ENCODE measurements at places on chromosomes 4 and X.

DNA sequence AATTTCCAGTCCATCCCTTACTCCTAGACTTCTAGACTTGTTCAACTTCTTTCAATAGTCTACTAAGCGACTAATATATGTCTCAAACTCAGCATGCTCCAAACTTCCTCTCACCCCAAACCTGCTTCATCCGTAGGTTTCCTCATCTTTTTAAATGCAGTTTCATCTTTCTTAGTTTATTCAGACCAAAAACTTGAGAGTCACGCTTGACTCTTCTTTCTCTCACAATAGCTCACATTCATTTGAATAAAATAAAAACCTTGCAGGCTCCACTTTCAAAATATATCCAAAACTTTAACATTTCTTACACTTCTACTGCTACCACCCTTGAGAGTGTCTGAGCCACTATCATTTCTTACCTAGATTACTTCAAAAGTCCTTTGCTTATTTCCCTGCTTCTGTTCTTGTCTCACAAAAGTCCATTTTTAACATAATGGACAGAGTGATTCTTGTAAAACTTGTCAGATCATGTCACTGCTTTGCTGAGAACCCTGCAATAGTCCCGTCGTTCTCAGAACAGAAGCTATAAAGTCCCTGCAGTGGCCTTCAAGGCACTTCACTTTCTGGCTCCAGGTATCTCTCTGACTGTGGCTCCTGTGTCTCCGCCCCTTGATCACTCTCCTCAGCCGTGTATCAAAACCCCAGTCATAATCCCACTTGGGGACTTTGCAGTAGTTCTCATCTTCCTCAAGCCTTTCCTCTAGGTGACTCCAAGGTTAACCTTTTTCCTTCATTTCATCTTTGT lies 167.6 kb downstream of the ARHGAP24 start:
- DNase-seq, result no peak

DNA sequence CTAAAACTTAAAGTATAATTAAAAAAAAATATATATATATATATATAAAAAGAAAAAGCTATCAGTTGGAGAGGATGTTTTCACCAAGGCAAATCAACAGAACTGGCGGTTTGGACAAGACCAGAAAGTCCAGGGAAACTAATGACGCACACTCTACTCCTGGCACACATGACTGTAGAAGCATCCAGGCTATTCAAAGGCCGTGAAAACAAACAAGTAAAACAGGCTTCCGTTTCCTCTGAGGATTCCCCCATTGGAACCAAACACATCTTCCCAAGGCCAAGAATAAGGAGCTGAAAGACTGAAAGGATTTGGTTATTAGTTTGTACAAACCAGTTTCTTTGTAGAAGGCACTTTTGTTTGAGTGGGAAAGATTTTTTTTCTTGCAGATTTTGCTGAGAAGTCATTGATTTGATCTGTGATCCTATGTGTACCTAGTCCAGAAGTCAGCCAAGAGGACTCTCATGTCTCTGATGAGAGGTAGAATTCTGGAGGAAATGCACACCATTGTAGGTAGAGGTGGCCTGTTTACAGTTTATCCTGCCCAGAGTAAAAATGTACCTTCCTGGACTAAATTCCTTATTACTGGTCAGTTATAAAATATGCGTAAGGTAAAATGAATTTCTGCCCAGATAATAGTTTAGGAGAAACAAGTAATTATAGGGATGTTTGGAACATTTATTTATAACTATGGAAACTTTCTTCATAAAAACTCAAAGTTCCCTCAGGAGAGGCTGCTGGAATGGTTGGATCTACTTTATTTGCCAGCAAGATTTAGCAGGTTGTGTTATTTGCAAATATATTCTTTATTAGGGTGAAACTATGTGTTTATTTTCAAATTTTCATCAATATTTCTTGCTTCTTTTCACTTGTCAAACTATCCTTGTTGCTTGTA lies 66.5 kb downstream of the DMP1 start:
- no peak for DNase-seq

DNA sequence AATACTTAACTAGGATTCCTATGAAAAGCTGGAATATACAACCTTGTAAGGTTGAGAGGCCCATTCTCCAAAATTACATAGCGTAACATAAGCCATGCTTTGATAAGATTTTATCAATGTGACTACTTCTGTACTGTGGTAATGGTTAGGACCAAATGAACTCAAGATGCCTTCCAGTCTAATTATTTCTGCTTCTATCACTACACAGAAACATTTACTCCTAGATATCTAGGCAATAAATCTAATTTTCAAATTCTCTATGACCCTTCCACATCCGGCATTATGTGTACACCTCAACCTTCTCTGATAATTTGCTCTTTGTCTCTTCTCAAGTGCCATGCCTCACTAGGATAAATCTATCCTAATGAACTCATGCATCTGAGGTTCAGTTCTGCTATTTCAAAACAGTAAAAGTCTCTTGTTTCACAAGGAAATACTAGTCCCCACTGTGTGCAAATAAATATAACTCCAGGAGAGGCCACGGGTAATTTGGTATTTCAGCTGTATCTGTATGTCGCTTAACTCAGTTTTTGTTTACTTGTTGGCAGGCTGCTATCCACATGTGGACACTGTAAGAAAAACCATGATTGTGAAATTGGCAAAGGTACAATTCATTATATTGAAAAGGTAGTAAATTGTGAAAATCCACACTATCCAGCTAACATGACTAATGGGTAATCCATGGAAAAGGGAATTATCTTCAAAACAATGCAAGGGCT lies 93.3 kb downstream of the PRDM5 start:
- DNase-seq, result no peak

- no peak for DNase-seq
Observed at GRCh38 chrX:20253232-20253543, 13.5 kb downstream of the RPS6KA3 start.

DNA sequence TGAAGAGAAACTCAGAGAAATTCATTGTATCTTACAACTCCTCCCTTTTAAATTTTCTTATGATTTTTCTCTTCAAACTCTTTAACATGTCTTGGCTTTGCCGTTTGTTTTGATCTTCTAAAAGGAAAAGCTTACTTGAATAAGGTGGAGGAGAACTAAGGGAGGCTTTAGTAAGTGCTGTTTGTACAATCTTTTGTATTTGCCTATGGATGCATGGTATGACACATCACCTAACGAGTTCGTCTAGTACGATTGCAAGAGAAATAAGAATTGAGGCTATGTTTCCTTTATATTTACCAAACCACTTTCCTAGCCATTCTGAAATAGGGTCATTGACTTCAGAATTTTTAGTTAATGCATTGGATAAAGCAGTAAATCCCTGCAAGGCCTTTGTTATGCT lies 8.4 kb upstream of the BST1 start:
- no peak for DNase-seq

- DNase-seq, result no peak
Observed at GRCh38 chrX:65781845-65782244, 114.4 kb downstream of the MSN start.

- DNase-seq, result no peak
Observed at GRCh38 chr4:157988641-157989040, 184.2 kb downstream of the GASK1B start.

- peak; percentile 2 for DNase-seq
Observed at GRCh38 chr4:11299016-11299415, 129.7 kb downstream of the HS3ST1 start.

Data from NCI-H2171 treated with DMSO at 0.1 percent for 48 hours (cell line).